ENCODE measurements at places on chromosomes 2 and 18.

- no peak for DNase-seq
Observed at GRCh38 chr2:11974573-11974972, 228.1 kb downstream of the LPIN1 start.

- no peak for DNase-seq
Observed at GRCh38 chr2:239271471-239271870, 129.3 kb downstream of the HDAC4 start.

- DNase-seq: no peak
Observed at GRCh38 chr18:12060182-12060870, 33.3 kb upstream of the ANKRD62 start.

- no peak for DNase-seq
Observed at GRCh38 chr2:152355409-152355831, 20.4 kb downstream of the FMNL2 start.

- DNase-seq: no peak
Observed at GRCh38 chr18:3279201-3280185, 17.6 kb downstream of the MYL12B start.

- no peak for DNase-seq
Observed at GRCh38 chr2:6393819-6394218, 471.9 kb downstream of the CMPK2 start.

- DNase-seq: no peak
Observed at GRCh38 chr2:96325884-96326255, 753 bp downstream of the ITPRIPL1 start.

DNA sequence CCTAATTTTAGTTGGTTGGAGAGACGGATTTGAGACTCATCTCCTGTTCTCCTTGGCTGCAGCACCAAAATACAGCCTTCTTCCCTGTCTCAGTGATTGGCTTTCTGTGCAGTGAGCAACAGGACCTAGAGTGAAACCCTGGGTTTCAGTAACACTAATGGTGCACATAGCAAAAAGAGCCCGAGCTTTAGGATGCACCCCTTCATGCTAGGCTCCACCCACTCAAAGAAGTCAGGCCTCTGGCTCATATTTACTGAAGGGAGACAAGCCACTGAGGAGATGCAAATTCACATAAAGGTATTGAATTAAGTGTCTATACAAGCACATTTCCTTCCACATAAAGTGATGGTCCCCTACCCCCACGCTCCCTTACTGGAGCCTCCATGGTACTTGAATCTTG is 131.9 kb upstream of the CHAC2 start:
- DNase-seq: no peak

GRCh38 chr2:37877457-37878315 is 47.4 kb upstream of the RMDN2 start:
- DNase-seq: no peak

DNA sequence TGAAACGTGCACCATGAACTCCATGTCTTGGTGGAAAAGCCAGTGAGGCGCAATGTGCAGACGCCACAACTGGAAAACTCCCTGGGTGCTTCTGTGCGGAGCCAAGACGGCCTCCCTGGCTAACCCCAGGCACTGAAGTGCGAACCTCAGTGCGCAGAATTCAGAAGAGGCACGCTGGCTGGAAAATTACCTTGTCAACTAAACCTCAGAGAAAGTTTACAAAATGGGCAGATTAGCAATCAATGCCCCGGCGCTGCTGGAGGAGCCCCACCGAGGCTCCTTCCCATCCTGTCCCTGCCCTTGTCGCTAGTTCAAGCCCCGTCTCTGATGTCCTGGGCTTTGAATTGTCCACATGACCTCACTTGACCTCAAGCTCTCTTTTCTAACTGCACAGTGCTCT is 22.2 kb downstream of the SNORC start:
- no peak for DNase-seq

- DNase-seq: no peak
Observed at GRCh38 chr2:138716183-138716582, 64.0 kb downstream of the NXPH2 start.

Data from stimulated activated CD8-positive, alpha-beta memory T cell treated with anti-CD3 and anti-CD28 coated beads, Interleukin-12 subunit alpha, Interleukin-12 subunit beta, amount 100 ng/mL, for 1 hour (primary cell).